ENCODE measurements at places on chromosomes 6 and 20.

GRCh38 chr6:78150425-78150824, 497.6 kb downstream of the MEI4 start:
- DNase-seq, result no peak

GRCh38 chr6:155883334-155883731, 427.7 kb upstream of the NOX3 start:
- DNase-seq, result no peak

GRCh38 chr20:48636301-48636700, 191.5 kb downstream of the PREX1 start:
- DNase-seq, result no peak

GRCh38 chr6:73779943-73780342, 83.9 kb downstream of the CD109 start:
- no peak for DNase-seq

GRCh38 chr20:18224968-18225568, 63.3 kb upstream of the ZNF133 start:
- no peak for DNase-seq

DNA sequence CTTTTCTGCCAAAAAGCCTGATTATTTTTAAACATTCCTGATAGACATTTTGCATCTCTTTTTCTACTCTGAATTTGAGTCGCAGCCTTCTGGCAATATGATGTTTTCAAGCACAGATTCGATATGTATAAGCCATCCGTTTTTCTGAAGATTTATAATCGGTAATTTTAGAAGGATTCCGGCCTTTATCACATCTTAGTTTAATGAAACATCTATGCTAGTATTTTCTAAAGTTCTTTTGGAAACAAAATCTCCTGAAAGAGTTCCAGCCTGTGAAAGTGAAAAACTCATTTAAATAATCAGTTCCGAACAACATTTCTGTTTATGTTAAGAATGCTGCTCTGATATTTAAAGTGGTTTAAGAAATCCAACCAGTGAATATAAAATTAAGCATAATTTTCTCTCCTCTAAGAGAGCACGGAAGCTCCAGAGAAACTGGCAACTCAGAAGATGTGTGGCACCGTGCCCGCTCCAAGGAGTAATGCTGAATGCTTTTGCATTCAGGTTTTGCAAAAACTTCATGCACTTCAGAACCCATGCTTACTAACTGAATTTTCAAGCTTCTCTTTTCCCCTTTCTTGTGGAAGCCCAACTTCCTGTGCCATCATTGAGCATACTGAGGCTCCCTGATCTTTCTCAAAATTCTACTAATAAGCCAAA, 20.7 kb downstream of the NDUFAF4 start:
- DNase-seq, result no peak

DNA sequence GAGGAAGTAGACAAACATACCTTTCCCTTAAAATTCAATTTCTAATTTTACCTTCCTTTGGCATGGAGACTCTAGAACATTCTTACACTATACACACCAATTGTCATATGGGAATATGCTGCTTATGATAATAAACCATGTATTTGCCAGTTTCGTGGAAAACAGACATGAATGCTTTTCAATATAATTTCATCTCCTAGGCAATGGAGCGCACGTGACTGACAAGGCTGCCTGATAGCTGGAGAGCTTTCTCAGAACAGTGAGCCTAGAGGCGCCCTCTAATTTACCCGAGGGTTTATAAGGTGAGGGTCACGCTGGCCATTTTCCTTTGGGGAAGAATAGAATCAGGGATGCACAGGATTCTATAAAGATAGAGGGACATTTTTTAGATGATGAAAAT, 56.5 kb downstream of the PRR18 start:
- DNase-seq, result no peak

GRCh38 chr6:162726947-162727321, 632 bp downstream of the PRKN start:
- no peak for DNase-seq
